GDM1 (cell line): ENCODE measurements at places on chromosomes 6 and 20.

DNA sequence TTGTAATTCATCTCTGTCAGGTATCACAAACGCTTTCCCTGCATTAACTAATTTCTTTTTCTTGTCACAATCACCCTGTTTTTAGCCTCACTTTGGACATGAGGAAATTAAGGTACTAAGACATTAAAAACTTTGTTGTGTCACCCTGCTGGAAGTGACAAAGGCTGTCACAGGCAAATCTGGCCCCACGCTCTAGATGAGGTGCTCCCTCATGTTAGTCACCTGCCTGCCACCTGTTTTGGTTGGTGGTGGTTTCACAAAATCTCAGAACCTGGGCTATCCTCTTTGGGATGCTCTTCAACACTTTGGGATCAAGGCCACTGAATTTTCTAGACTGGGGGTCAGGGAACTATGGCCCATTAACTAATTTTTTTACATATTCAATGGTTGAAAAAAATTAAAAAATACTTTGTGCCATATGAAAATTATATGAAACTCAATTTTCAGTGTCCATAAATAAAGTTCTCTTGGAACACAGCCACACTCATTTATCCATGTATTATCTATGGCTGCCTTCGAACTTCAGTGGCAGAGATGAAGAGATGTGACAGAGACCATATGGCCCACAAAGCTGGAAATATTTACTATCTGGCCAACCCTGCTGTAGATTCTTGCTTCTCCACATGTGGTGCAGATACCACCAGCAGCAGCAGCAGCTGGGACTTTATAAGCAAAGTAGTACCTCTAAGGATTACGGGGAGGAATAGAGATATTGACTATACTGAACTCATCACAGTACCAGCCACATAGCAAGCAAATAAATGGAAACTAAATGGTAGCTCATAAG lies 16.1 kb upstream of the TNFAIP3 start:
- DNase-seq, result no peak

GRCh38 chr6:128179876-128180438 lies 279.1 kb upstream of the THEMIS start:
- no peak for DNase-seq

GRCh38 chr6:51983564-51983963 lies 103.8 kb downstream of the PKHD1 start:
- DNase-seq, result no peak

DNA sequence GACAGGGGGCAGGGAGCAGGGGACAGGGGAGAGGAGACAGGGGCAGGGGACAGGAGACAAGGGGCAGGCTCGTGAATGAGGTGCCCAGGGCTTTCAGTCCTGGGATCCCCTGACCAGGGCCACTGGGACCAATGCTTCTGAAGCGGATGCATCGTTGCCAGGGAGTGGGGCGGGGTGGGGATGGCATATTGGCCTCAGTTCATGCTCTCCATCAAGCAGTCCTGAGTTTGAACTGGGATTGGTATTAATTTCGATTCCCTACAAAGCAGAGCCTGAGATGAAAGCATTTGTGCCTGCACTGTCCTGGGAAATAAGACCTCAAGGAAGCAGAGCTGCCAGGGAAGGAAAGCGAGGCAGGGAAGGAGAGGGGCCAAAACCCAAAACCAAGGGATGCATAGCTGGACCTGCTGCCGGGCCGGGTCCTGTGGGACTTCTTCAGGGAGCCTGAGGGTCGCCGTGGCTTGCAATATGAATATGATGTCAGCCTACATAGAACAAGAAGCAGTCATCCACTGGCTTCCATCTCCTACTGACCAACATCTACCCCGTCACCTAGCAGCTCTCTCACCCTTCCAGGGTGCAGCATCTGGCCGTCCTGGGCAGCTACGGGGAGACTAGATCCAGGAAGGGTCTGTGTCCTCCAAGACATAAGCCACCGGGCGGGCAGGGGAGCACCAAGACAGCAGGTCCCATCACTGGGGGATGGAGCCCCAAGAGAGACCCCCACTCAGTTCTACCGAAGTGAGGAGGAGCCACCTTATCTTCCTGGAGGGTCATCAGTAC lies 233.3 kb downstream of the SYNDIG1 start:
- no peak for DNase-seq

GRCh38 chr6:82589509-82590206 lies 226.0 kb downstream of the TPBG start:
- no peak for DNase-seq

DNA sequence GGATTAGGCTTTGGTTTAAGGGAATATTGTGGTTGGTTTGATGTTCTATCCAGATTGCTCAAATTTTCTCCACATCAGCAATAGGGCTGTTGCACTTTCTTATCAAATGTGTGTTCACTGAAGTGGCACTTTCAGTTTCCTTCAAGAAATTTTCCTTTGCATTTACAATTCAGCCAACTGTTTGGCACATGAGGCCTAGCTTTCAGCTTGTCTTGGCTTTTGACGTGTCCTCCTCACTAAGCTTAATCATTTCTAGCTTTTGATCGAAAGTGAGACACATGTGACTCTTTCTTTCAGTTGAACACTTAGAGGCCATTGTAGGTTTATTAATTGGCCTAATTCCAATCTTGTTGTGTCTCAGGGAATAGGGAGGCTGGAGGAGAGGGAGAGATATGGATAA lies 104.8 kb downstream of the FLRT3 start:
- no peak for DNase-seq

GRCh38 chr6:51949526-51949925 lies 137.9 kb downstream of the PKHD1 start:
- no peak for DNase-seq

DNA sequence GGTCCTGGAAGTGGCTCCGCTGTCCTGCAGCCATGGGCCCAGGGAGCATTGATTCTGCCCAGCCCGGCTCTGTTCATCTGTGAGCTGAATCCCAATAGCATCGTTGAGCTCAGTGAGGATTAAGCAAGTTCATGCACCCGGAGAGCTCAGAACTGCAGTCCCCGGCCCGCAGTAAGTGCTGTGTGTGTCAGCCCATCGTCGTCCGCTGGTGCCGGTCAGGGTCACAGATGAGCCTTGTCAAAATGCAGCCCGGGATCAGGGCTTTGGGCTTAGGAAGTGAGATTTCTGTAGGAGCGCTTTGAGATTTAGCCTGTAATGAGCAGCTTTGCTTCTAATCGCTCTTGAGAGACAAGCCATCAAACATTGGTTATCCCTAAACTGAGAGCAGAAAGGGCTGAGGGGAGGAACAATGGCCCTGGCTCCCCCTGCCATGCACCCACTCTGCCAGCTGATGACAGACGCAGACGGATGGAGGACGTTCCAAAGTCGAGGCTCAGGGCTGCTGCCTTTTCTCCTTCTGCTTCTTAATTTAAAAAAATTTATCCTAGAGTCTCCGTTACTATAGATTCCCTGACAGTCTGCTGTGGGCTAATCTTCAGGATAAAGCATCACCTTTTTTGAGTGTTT lies 25.6 kb upstream of the SULF2 start:
- no peak for DNase-seq

DNA sequence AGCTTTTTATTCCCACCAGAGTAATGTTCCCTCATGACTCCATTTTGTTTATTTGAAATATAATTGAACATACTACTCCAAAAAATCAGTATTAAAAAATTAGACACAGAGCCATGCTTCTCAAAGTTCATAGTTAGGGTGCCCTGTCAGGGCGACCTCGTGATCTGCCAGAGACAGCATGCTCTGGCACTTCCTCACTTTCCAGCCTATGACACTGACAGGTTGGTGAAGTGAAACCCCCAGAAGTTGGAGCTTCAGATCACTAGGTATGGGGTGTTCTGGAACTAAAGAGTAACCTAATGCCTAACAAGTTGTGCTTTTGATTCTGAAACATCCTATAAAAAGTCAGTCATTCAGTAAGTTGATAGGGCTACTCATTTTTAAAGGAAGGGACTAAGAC lies 93.0 kb downstream of the TBC1D7 start:
- DNase-seq, result no peak

DNA sequence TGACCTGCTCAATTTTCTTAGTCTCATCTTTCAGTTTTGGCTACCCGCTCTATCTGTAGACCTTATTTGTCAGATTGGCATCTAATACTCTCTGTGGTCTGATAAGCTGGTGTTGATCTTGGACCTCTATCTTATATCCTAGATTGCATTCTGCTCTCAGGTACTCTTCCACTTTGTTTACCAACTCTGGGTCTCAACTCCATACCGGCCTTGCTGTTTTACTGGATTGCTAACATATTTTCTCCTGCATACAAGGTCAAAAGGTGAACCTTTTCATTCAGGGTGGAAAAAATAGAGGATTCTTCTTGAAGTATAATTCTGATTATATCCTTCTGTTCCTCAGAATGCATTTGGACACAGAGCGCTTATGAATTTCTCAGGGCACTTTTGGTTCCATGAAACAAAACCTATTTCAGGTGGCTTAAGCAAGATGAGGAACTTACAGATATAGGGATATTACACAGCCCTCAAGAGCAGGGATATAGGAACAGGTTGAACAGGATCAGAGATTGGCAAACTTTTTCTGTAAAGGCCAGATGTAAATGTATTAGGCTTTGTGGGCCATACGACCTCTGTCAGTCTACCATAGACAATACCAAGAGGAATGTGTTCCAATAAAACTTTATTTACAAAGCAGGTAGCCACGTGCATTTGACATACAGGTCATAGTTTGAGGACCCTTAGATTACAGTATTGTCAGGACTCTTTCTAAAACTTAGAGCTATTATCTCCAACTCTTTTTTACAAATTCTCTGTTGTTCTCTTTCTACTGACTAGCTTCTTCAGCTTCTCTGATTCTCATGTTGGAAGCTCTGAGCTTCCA lies 2.5 kb upstream of the SH3BGRL2 start:
- no peak for DNase-seq

GRCh38 chr6:84227044-84227433 lies 404 bp downstream of the CEP162 start:
- no peak for DNase-seq

- no peak for DNase-seq
Observed at GRCh38 chr20:4484379-4484997, 237.2 kb upstream of the PRND start.

GRCh38 chr6:165676435-165677068 lies 13.5 kb upstream of the PDE10A start:
- no peak for DNase-seq

DNA sequence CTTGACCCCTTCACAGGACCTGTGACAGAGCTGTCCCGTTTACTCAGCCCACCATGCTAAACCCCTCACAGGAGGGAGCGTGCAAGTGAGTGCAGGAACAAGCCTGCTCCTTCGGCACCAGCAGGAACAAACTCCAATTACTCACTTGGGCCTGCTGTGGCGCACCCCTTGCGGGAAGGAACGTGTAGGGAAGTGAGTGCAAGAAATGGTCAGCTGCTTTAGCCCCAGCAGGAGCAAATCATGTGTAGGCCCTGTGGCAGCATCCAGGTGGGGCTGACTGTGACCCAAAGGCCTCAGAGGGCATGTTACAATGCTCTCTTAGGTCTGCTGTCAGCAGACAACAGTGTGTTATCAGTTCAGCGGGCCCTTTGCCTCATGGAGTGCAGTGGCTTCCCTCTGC lies 574.4 kb downstream of the PRKN start:
- no peak for DNase-seq

GRCh38 chr6:30820193-30820592 lies 64.1 kb upstream of the DDR1 start:
- no peak for DNase-seq

DNA sequence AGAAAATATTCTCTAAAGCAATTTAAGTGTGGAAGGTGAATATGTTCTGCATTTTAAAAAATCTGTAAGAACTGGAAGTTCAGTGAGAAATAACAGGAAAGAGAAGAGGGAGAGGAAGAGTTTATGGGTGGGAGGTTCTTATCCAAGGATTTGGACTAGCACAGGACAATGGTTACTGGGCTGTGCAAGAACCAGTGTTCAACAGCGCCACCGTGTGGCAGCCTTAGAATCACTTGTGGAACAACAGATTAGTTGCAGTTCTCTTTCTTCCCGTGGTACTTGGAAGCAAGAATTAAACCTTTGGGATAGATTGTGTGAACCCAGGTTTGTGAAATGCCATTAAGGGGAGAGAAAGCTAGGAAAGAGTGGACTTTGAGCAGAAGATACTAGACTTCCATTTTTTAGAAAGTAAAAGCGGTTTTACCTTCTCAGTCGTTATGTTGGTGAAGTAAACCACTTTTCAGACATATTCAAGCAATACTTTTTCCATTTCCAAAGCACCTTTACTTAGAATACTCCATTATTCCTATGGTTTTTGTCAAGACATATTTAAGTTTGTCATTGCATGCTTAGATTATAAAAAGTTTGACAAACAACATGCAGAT lies 436.7 kb downstream of the RNF144B start:
- DNase-seq, result no peak

- DNase-seq, result no peak
Observed at GRCh38 chr6:81938014-81938856, 185.8 kb upstream of the TENT5A start.

- no peak for DNase-seq
Observed at GRCh38 chr20:37228082-37228481, 33.5 kb downstream of the GHRH start.

GRCh38 chr20:42364446-42364845 lies 746.3 kb upstream of the CHD6 start:
- DNase-seq, result no peak

DNA sequence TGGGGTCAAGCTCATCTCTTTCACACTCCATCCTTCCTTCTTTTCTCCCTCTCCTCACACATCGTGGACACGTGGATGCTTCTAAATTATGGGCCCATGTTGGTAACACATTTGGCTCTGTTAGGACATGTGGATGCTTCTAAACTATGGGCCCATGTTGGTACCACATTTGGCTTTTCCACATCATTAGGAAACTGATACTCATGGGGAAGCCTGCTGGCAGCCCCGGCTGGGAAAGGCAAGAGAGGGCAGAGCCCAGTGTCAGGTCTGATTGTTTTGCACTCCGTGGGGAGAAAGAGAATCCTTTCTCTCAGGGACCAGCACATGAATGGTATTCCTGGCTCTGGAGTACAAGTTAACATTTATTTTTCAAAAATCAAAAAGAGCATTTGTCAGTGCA lies 4.0 kb upstream of the CST1 start:
- no peak for DNase-seq

- DNase-seq, result no peak
Observed at GRCh38 chr6:149861603-149862423, 2.3 kb downstream of the LRP11 start.

- DNase-seq, result no peak
Observed at GRCh38 chr6:169164986-169165385, 88.7 kb downstream of the THBS2 start.

- no peak for DNase-seq
Observed at GRCh38 chr6:26183581-26184366, 96.5 kb downstream of the HFE start.

GRCh38 chr6:157267109-157267611 lies 56.2 kb downstream of the TMEM242 start:
- no peak for DNase-seq

GRCh38 chr6:1380625-1381427 lies 8.6 kb upstream of the FOXF2 start:
- DNase-seq, result no peak

GRCh38 chr6:83708970-83709747 lies at the start of gene SNAP91:
SNAP91 (minus strand) TSS chr6:83709101; CDS start chr6:83707927, 1,174 bp downstream.
- no peak for DNase-seq

GRCh38 chr6:135002974-135003703 lies 51.5 kb downstream of the HBS1L start:
- no peak for DNase-seq

- peak; percentile 51 for DNase-seq
Observed at GRCh38 chr6:43170417-43170930, 595 bp upstream of the SRF start.
